ENCODE measurements at places on chromosomes 12 and 14. TPM values are rescaled to one million over a fixed set of nuclear protein-coding genes. Genes with fewer than 3 reads are reported as not detected.

The SLC25A47 gene
- not detected for total RNA-seq

The CLBA1 gene
- 10.5 TPM for total RNA-seq

The PSME2 gene
- total RNA-seq, result 144 TPM

DNA sequence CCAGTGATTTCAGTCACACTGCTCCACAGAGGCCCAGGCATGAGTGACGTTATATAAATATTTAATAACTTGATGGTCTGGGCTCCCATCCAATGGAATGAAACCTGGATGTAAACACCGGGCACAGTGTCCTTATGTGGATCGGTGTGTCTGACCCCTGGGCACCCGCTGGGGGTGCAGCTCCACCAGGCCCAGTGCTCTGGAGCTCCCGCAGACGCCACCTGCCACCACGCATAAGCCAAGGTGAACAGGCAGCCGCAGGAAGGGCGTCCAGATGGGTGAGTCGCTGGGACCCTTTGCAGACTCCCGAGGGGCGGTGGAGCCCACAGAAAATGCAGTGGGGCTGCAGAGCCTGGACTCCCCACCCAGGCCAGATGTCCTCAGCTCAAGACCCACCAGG, 121.6 kb downstream of the SCARB1 start:
- DNase-seq, result no peak

- no peak for DNase-seq
Measured at GRCh38 chr14:104782086-104782807, 13.3 kb downstream of the AKT1 start.

DNA sequence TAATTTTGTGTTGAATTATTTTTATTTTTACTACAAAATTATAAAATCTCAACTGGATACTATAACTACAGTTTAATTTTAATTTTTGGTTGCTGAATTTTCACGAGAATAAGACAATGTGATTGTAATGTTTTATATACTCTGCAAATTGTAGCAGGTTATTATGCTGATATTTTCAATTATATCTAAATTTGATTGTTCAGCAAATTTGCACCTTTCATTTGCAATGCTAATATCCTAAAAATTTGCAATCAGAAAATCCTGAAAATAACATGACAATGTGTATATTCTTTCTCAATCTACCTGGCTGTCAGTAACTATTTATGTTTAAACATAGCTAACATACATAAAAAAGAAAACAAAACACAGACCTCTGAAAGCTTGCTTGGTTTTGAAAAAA, 932.2 kb upstream of the LRFN5 start:
- DNase-seq, result no peak

DNA sequence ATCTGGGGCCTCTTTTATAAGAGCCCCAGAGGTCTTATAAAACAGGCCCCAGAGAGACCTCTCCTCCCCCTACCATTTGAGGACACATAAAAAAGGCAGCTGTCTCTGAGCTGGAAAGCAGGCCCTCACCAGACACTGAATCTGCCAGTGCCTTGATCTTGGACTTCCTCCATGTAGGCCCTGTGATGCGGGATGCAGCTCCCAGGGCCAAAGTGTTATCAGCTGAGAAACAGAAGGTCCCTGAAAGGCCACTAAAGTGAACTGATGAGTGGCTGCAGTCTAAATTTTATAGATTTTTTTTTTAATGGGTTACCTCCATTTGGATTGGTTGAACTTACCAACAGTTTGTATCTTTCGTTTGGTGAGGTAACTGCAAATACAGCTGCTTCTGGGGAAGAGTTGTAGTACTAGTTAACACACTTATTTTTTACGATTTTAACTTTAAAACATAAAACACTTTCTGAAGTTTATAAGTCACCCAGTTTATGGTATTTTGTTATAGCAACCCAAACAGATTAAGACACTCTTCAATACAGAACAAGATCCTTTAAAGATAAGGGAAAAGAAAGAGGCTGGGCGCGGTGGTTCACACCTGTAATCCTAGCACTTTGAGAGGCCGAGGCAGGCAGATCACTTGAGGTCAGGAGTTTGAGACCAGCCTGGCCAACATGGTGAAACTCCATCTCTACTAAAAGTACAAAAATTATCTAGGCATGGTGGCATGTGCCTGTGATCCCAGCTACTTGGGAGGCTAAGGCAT, 5.6 kb upstream of the GUCY2C start:
- DNase-seq, result no peak

GRCh38 chr14:36859119-36859518, 197.5 kb downstream of the PAX9 start:
- no peak for DNase-seq

DNA sequence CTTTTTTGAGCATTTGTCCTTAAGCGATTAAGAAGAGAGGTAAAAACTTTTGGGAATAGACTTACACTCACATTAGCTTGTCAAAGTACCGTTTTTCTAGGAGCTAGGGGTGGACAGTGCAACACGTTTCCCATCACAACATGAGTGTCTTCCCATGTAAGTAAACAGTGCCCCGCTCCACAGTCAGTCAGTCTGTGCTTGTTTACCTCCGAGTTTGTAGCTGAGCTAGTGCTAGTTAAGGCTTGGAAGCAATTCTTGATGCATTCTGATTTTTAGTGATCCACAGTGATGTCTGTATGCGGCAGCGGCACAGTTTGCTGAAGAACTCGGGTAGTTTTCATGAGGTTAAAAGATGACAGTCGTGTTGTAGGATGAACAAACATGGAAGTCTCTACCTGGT, 941 bp downstream of the ZDHHC17 start:
- DNase-seq, result no peak
